ENCODE measurements at places on chromosomes 13 and 19.

- DNase-seq = no peak
Observed at GRCh38 chr13:80712026-80712425, 371.1 kb upstream of the SPRY2 start.

- no peak for DNase-seq
Observed at GRCh38 chr13:92951273-92951890, 275.2 kb upstream of the GPC6 start.

DNA sequence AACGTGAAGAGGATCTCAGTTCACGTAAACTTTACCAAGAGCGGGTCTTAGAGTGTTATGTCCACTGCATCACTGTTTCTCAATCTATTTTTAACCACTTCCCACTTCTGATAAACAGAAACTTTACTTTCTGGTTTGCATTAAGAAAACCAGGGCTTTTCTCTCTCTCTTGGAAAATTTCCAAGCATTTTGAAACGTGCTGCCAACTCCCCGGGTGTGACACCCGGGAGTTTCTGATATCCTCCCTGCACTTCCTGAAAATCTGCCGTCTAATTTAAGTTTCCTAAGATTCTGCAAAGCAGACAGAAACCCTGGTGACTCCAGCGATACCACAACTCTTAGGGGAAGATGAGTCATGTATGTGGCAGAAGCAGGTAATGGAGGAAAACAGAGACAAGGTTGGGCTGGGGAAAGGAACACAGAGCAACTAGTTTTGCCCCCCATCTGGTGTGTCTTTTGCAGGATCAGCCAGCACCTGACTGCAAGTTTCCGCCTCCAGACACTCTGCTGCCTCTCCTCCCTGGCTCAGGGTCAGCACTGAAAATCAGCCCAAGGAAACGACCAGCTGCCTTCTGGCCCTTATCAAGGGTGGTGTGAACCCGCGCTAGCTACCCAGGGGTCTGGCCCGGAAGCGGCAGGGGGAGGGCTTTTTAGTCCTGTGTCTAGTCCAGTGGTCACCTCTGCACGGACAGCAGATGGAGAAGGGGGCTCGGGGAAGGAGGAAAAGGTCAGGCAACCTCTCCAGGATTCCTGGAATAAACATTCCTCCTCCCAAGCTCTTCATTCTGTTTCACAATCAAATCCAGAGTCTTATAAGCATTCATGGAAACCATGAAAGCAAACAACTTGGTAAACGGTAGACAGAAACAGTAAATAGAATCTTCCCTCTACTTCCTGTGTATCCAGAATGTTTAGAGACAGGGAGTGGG is 11.3 kb upstream of the FFAR2 start:
- peak; percentile 34 for DNase-seq

- peak; percentile 33 for DNase-seq
Observed at GRCh38 chr13:46382224-46382623, 4.8 kb downstream of the RUBCNL start.

DNA sequence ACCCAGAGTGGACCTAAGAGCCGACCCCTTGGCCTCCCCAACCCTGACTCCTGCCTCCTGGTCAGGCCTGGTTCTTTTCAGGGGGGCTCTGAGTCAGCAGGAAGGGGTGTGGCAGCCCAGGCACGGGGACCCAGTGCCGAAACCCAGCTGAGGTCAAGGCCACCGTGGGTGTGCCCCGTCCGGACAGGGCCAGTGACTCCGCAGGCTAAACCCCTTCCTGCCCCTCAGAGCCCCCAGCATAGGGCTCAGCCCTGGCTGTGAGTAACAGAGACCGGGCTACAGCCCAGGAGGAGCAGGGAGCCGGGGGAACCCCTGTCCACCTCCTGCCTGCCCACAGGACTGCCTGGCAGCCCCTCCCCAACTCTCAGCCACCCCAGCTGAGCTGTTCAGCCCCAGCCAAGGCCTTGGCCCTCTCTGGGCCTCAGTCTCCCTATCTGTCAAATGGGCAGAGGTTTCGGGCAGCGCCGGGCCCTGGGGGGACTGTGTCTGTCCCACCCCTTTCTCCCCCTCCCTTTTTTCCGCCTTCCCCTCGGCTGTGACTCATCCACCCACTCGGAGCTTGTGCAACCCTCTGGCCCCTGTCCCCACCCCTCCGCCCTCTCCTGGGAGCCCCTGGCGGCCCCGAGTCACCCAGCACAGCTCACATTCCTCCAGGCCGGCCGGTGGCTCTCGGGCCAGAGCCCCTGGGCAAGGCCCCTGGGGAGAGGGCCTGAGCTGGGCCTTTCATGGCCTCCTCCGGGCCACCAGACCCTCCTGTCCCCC is 8.6 kb downstream of the ZBTB7A start:
- DNase-seq = no peak

GRCh38 chr13:43041369-43041921 is 18.1 kb downstream of the DNAJC15 start:
- DNase-seq = no peak

DNA sequence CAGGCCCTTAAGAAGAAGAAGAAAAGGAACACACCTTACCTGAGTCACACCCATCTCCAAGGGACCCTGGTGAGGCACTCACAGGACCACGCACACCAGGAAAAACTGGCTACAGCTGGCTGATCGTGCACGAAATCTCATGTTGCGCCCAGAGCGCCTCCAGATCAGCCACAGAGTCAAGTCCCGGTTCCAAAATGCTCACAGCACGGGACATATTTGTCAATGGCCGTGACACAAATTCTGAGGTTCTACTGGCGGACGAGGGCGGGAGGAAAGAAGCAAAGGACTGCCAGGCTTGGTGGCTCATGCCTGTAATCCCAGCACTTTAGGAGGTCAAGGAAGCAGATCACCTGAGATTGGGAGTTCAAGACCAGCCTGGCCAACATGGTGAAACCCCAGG is 21.5 kb downstream of the SH3GL1 start:
- no peak for DNase-seq

DNA sequence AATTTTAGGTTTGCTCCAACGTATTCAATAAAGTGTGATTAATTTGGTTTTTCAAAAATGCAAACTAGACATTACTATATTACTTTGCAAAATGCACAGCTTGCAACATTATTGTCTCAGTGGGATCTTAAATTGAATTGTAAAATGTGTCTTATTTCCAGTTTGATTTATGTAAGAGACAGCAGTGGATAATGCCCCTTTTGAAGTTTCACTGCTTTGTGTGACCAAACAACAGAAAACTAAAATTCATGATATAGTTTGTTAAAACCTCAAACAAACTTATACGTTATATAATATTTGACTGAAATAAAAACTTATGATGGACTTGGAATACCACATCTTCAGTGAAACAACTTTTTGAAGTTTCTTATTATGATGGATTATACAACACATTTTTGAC is 279.8 kb downstream of the DACH1 start:
- DNase-seq = no peak

DNA sequence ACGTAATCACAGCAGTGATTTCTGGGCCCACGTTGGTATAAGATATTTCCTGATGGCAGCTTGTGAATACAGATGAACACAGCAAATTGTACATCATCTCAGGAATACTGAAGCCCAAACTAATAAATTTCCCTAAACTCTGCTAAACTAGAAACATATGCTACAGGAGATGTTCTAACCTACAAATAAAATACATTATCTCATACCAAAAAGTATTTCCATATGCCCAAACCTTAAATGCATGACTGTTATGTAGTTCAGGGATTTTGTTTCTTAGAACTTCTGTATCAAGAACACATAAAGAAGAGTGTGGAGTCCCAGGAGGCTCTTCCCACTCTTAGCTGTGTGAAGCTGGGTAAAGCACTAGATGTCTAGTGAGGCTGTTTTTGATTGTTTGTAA is 138.4 kb downstream of the RFC3 start:
- no peak for DNase-seq

DNA sequence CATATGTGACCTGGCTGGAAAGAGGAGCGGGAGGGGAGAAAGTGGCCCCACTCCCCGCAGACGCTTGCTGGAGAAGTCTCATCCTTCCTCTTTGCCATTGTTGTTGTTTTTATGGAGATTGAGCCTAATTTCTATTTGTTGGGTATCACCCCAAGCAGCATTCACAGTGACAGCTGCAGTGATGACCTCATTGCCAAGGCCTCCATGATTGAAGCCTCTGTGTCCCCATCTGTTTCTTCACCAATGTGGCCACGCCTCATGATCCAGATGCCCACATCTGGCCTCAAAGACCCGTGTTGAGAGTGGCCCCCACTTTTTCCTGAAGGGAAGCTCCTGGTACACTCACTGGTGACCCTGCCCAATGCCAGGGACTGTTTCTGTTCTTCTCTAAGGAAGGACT is 154.2 kb downstream of the SLC7A1 start:
- no peak for DNase-seq

- DNase-seq = no peak
Observed at GRCh38 chr13:76687467-76687866, 198.7 kb downstream of the KCTD12 start.

GRCh38 chr13:29230299-29230845 is 365.1 kb downstream of the SLC7A1 start:
- DNase-seq = no peak

Measured in GM20000 (cell line).